Fibroblast of lung (primary cell): ENCODE measurements at places on chromosomes 6 and 20. TPM values are rescaled to one million over a fixed set of nuclear protein-coding genes. Genes with fewer than 3 reads are reported as not detected.

Gene ADNP
- total RNA-seq, result 32.1 and 40.0 TPM in 2 replicates

Gene OR12D3
- total RNA-seq, result not detected in 2 replicates

Gene SLC22A16
- total RNA-seq, result under 0.01 TPM in 1 of 2 replicates, not detected in the other

Gene TSBP1
- under 0.01 TPM in 1 of 2 replicates, not detected in the other for total RNA-seq

Gene WFDC10B
- not detected in 2 replicates for total RNA-seq

Gene PTCRA
- not detected in 2 replicates for total RNA-seq

Gene IL20RA
- total RNA-seq, result 0.33 and 0.77 TPM in 2 replicates

Gene HCK
- total RNA-seq, result not detected in 2 replicates

Gene SMIM28
- not detected in 2 replicates for total RNA-seq

Gene SLC22A2
- total RNA-seq, result not detected in 2 replicates

Gene SEMG1
- not detected in 2 replicates for total RNA-seq

Gene MTFR2
- total RNA-seq, result 0.26 and 0.83 TPM in 2 replicates
